ENCODE measurements at places on chromosomes 4 and X.

DNA sequence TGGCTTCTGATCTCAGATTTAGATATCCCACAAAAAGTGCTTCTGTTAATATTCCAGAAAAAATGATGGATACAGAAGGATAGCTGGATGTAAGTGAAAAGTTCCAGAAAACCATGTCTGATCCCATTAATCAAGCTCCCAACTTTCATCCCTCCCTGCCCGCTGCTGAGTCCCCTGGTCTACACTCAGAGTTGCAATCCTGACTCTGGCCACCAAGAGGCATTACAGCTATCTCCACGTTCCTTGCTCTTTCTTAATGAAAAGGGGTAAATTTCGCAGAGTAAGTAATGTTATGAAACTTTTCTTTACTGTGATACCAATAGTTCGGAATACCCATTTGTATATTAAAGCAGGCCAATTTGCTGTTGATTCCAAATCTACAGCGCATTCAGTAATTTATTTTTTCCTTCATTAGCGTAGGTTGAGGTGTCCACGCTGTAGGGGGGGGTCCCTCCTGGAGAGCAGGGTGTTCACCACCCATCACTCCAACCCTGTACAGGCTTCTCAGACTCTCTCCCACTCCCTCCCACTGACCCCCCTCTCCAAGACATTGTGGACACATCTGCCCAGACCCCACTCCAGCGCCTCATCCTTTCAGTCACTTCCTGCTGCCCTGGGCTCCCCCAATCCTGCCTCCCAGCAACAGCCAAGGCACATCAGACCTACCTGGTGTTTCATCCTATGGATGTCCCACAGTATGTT, 55.1 kb downstream of the RAB40A start:
- DNase-seq = peak; percentile 22

DNA sequence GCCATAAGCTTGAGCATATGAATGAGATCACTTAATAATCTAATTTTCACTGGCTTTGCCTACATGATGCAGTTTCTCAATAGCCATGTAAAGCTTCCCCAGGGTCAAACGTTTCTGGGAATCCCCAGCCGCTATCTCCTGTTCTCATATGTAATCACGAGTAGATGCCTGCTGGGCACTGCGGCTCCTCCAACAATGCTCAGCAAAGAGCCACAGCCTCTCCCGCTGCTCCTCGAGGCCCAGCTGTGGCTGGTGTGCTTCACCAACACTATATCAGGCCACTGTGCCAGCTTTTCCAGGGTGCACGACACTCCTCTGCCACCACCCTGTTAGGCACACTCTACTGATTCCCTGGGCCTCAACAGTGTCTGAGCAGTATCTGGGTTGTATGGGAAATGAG, 78.3 kb upstream of the RASGEF1B start:
- DNase-seq = no peak

- no peak for DNase-seq
These were observed 7.1 kb upstream of the DCUN1D4 start for GRCh38 chr4:51835855-51836254.

- no peak for DNase-seq
These were observed 148.5 kb upstream of the PJA1 start for GRCh38 chrX:69313617-69314290.

GRCh38 chrX:129043138-129043537, 480.2 kb downstream of the SMARCA1 start:
- no peak for DNase-seq

Measured in endothelial cell (in vitro differentiated cells).